ENCODE measurements at places on chromosomes 11 and 22.

DNA sequence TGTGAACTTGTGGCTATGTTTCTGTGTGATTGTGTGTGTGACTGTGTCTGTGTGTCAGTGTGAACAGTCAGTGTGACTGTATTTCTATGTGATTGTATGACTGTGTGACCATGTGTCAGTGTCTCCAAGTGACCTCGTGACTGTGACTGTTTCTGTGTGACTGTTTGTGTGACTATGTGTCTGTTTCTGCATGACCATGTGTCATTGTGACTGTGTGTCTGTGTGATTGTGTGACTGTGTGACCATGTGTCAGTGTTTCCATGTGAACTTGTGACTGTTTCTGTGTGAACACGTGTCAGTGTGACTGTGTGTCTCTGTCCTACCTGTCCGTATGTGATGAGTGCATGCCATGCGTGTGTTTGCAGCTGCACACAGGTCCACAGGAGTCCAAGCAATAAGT is 8.8 kb upstream of the PKNOX2 start:
- no peak for DNase-seq

- no peak for DNase-seq
Observed at GRCh38 chr11:3665336-3666022, 5.7 kb downstream of the CHRNA10 start.

DNA sequence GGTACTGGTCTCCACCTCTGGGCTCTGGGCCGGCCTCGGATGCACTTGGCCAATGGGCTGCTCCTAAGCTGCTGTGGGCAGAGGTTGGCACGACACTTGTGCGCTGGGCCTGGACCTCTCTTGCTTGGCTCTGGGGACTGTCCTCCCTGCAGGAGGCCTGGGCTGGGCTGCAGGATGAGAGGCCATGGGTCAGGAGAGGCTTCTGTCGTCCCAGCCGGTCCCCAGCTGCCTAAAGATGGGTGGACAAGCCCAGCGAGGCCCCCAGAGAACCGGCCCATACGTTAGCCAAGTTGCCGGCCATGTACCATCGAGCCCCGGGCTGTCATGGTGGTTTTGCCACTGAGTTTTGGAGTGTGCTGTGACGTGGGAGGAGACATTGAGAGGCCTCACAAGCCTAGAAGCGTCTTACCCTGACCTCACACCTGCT is 1.6 kb upstream of the CCDC188 start:
- DNase-seq, result no peak

DNA sequence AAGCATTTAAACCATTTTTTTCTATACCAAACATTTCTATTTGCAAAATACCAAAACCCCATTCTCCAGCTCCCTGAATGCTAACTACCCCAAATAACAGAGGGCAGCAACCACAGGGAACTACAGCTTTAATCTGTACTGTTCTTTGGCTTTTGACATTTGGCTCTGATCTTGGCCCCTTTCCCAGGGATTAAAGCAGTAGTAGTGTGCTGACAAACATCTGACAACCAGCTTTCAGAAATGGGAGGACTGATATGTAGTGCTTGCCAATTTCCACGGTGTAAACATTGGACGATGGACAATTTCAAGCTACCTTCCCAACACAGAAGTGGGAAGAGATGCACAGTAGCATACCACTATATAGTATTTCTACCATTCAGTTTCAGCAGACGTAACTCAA is 88.4 kb upstream of the TEAD1 start:
- no peak for DNase-seq

GRCh38 chr11:1559111-1559951 is 12.7 kb downstream of the DUSP8 start:
- DNase-seq, result no peak

DNA sequence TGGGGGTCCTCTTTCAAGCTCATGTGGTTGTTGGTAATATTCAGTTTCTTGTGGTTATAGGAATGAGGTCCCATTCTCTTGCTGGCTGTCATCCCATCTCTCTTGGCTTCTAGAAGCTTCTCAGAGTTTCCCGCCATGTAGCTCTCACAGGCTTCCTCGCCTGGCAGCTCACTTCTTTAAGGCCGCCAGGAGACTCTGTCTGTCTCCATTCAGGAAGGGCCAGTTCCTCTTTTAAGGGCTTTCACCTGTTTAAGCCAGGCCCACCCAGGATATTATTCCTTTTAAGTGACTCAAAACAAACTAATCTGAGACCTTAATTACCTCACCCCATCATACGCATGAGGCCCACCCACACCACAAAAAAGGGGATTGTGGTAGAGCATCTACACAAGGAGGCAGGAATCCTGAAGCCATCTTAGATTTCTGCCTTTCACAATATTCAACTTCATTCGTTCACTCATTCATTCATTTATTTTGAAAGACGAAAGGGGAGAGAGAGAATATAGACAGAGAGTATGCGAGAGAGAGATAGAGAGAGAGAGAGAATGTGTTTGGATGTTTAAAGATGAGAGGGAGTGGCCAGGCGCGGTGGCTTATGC is 42.3 kb upstream of the NECTIN1 start:
- DNase-seq, result no peak

DNA sequence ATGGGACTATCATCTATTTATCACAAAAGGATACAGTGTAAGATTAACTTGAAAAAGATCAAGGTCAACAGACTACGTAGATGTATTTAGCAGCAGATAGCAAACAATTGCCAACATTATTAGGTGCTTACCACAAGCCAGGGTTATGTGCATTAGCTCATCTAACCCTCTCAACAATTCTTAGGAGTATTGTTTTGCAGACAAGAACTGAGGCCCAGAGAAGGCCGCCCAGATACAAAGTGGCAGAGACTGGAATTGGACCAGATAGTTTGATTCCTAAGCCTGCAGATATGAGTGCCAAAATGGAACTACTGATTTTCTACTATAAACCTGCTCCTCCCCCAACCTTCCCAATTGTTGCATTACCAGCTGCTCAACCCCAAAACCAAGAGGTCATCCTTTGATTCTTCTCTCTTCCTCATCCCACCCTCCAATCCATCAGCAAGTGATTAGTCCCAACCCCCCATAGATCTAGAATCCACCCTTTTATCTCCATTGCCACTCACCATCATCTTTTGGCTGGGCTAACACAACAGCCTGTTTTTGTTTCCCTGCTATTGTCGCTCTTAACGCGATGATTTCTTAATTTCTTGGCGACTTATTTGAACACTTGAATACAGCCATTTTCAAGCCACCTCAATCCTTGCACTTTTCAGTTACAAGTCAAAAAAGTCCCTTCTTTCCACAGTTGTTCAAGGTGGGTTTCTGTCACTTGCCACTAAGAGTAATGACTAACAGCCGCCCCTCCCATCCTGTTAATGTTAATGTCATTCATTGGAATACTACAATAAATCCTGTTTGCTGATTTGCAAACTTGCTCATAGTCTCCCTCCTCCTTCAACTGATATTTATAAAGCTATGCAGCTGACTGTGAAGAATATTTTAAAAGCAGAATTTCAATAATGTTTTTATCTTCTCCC is 2.7 kb downstream of the TMEM123 start:
- no peak for DNase-seq

DNA sequence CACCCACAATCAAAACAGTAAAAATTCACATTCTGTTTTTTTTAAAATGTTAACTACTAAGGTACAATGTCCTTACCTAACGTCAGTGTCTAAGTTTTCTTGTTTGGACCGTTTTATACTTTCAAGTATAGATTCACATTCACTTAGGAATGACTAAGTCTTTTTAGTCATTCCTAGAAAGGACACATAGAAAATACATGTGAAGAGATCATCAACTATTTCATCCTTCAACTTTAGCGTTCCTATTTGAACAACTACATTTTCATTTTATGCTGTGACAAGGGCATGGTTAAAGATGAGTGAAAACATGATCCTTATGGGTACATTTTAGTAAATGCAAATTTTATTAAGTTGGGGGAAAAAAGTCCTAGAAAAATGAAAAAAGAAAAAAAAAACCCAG is 62.8 kb downstream of the DDX10 start:
- DNase-seq, result no peak

- no peak for DNase-seq
Observed at GRCh38 chr11:41836431-41836830, 377.0 kb upstream of the LRRC4C start.

- DNase-seq, result no peak
Observed at GRCh38 chr11:33437529-33437928, 180.3 kb downstream of the HIPK3 start.

DNA sequence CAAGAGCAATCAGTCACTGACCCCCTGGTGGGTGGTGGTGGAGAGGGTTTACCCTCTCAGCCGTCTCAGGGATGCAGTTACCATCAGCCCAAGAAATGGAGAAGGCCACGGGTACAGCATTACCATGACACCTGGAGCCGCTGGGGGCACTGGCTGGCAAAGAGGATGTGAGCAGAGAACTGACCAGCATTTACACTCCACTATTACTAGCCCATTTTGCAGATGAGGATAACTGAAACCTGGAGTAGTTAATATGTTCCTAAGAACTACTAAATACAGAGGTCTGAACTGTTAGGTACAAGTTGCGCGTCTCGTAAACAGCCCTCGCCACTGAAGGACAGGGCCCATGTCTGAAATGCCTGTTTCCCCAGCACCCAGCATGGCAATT is 79.0 kb downstream of the TIMP3 start:
- no peak for DNase-seq

GRCh38 chr22:48489551-48490499 is 1337.8 kb downstream of the BRD1 start:
- DNase-seq, result no peak

- DNase-seq, result no peak
Observed at GRCh38 chr11:100980156-100980555, 149.5 kb downstream of the PGR start.

GRCh38 chr11:44940404-44940803 is 10.3 kb downstream of the TP53I11 start:
- no peak for DNase-seq

- no peak for DNase-seq
Observed at GRCh38 chr11:110046775-110047380, 46.3 kb upstream of the ZC3H12C start.

DNA sequence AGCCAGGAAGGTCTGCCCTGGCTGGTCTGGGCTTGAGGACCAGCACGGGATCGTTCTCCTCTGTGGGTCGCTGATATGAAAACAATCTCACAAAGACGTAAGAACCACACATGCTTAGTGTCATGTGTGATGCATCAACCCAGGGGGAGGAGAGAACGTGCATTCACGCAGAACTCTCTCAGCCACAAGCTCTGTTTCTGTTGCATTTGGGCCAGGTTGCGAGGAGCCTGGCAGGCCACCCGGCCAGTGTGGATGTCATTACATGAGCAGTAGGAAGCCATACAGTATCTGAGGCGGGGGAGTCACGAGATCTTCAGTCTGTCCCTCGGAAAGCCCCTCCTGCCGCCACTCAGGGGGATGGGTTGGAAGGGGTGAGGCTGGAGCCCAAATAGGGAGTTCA is 53.1 kb upstream of the KCNQ1OT1 start:
- no peak for DNase-seq

DNA sequence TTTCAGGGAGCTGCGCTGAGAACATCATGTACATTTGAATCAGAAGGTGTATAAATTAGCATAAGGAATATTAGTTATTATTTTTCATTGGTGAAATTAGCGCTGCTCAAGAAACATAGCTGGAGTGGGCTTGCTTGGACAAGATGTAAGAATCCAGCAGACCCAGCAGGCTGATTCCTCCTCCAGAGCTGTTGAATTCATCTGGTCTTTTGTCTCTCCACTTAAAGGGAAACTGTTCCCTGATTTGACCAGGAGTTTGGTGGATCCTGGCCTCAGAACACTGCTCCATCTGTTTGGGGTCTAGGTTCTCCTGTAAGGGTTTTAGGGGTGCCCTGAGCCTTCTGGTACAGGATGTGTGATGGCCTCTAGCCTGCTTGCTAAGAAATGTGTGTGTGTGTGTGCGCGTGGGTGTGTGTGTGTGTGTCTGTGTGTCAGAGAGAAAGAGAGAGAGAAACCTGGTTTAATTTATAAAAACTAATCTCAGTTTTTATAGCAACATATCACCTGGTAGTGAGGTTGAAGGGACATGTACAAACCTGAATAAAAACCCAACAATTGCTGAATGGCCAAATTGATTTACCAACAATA is 8.3 kb upstream of the SORL1 start:
- no peak for DNase-seq

DNA sequence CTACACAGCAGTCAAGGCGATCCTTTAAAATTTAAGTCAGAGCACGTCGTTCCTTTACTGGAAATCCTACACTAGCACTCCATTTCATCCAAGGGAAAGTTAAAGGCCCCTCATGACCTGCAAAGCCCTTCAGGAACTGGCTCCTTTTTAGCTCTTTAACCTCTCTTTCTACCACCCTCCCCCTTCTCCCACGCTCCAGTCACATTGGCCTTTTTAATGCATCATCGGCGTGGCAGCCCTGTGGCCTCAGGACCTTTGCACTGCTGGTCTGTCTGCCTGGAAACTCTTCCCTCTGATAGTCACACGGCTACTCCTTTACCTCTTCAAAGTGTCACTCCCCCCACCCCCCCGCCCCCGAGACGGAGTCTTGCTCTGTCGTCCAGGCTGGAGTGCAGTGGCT is 1.2 kb upstream of the PTPN5 start:
- DNase-seq, result no peak

DNA sequence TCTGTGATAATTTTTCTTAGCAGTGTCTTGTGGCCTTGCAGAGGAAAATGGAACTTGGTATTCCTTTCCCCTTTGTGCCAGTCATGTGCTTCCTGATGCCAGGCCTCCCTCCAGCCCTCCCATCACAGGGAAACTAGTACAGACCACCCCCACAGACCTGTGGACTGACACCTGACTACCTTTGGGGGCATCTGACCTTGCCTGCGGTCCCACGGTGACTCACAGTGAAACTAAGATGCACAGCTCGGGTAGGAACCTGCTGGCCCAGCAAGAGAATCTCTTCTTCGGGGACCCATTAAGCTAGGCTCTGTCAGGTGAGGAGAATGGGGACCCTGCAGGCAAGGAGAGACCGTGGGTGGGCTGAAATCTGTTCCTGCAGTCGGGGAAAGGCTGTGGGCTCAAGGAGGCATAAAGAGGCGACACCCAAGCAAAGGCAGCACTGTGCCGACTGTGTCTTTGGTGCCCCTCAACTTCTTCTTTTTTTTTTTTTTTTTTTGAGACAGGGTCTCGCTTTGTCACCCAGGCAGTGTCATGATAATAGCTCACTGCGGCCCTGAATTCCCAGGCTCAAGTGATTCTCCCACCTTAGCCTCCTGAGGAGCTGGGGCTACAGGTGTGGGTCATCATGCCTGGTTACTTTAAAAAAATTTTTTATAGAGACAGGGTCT is 20.8 kb upstream of the PEX26 start:
- DNase-seq, result no peak

DNA sequence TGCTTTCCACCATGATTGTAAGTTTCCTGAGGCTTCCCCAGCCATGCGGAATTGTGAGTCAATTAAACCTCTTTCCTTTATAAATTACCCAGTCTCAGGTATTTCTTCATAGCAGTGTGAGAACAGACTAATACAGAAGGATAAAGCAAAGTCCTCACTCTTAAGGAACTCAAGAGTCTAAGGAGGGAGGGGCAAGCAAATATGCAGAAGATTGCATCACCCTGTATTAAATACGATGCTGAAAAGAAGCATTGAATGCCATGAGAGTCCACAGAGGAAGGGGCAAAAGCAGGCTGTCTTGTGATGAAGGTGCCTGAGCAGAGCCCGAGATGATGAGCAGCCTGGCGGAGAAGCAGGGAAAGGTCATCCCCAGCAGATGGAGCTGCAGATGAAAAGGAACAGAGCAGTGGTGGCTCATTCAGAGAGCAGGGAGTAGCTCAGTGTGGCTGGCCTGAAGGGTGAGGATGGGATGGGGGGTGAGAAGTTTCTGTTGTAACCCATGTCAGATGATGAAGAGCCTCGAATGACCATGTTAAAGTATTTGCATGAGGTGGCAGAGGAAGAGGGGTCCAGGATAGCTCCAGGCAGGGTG is 6.3 kb upstream of the IZUMO1R start:
- no peak for DNase-seq

Measured in activated naive CD4-positive, alpha-beta T cell (primary cell).